ENCODE measurements at places on chromosomes 11 and 22.

DNA sequence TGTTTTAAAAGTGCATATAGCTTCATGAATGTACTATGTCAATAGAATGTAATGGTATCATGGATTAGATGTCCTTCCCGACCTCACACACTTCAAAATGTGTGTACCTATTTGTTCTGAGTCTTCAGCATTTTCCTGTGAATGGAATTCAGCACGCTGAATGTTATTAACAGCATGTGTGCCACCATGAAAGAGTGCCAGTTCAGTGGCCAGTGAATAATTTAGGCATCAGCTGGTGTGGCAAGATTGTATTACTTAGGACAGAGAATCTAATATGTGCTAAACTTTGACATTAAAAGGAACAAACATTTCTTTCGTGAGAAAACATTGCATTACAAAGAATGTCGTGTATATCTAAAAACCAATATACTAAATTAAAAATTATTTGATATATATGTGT lies 46.4 kb downstream of the HIPK3 start:
- no peak for DNase-seq

GRCh38 chr11:97691061-97691460 lies 1301.2 kb downstream of the JRKL start:
- DNase-seq, result no peak

- no peak for DNase-seq
Observed at GRCh38 chr11:45652781-45653180, 12.6 kb downstream of the CHST1 start.

- DNase-seq, result no peak
Observed at GRCh38 chr11:73528483-73529203, 69.3 kb downstream of the FAM168A start.

- DNase-seq, result no peak
Observed at GRCh38 chr22:35205961-35206360, 51.3 kb upstream of the HMGXB4 start.

- DNase-seq, result no peak
Observed at GRCh38 chr22:47000256-47000655, 237.8 kb downstream of the TBC1D22A start.

DNA sequence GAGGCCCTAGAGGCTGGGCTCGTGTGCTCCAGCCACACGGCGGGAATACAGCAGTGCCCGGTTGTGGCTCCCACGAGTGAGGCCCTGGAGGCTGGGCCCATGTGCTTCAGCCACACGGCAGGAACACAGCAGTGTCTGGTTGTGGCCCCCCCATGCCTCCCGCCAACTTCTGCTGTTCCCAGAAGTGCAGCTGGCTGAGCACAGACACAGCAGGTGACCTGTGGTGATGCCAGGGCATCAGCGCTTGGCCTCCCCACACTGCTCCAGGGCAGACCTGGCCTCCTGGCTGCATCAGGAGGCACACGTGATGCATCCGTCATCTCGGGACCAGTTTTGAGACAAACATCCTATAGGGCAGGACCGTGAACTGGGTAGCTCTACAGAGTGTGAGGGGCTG lies 110.3 kb downstream of the KCNQ1OT1 start:
- DNase-seq, result no peak

GRCh38 chr22:36332623-36333332 lies 55.0 kb downstream of the MYH9 start:
- DNase-seq, result peak; percentile 76

GRCh38 chr11:68010090-68011041 lies at the start of gene ALDH3B1:
TSS of gene ALDH3B1 (plus strand) at chr11:68010327. CDS start at chr11:68015298, 4,971 bp downstream.
- DNase-seq, result no peak

- DNase-seq, result no peak
Observed at GRCh38 chr11:69051381-69052342, 2.9 kb downstream of the TPCN2 start.
